ENCODE measurements at places on chromosomes 11 and 22.

GRCh38 chr22:25395468-25395867 lies 169.0 kb upstream of the GRK3 start:
- DNase-seq: no peak

DNA sequence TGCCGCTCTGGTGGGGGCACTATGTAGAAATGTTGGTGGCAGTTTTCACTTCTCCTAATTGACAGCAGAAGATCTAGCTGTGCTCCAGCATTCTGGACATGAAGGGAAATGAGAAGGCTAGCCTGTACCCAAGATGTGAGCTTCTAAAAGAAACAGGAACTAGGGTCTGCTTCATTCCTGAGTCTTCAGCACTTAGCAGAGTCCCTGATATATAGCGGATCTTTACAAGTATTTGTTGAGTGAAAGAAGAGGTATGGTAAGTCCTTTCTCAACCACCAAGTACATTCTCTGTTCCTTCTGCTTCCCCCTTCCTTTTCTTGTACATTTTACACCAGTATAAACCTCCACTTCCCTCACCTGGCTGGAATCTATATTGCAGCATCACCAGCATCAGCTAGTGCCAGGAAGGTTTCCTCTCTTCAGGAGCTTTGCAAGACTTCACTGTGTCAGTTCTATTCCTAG lies 408.3 kb upstream of the CADM1 start:
- no peak for DNase-seq

DNA sequence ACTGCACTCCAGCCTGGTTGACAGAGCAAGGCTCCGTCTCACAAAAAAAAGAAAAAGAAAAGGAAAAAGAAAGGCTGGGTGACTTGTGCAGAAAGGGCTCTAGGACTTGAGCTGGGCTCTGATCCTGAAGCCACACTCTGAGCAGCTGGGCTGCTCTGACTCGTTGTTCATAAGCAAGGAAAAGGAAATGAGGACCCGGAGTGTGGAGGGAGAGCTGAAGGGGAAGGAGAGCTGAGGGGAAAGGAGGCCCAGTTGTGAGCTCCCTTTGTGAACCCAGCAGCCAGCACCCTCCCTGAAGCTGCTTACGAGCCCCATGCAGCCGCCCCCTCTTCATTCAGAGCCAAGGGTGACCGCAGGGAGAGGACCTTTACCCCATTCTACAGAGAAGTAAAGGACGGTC lies 12.3 kb upstream of the SH3BP1 start:
- no peak for DNase-seq

- DNase-seq: no peak
Observed at GRCh38 chr11:31676280-31676982, 134.7 kb downstream of the PAX6 start.

GRCh38 chr22:32587449-32587848 lies 112.8 kb downstream of the FBXO7 start:
- DNase-seq: no peak

DNA sequence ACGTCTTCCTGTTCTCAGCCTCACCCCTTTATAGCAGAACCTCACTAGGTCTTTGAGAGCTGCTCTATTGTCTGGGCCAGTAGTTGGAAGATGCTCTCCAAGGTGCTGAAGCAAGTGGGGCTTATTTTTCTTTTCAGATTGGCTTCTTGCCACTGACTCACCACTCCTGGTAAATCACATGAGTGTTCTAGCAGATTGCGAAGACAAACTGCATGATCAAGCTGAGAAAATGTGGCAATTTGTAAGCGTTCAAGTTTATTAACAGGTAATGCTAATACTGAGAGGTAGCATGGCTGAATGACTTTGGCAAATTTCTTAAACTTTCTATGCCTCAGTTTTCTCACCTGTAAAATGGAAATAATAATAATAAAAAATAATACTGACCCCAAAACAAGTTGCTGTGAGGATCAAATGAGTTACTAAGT lies 59.2 kb downstream of the CACNG2 start:
- no peak for DNase-seq

DNA sequence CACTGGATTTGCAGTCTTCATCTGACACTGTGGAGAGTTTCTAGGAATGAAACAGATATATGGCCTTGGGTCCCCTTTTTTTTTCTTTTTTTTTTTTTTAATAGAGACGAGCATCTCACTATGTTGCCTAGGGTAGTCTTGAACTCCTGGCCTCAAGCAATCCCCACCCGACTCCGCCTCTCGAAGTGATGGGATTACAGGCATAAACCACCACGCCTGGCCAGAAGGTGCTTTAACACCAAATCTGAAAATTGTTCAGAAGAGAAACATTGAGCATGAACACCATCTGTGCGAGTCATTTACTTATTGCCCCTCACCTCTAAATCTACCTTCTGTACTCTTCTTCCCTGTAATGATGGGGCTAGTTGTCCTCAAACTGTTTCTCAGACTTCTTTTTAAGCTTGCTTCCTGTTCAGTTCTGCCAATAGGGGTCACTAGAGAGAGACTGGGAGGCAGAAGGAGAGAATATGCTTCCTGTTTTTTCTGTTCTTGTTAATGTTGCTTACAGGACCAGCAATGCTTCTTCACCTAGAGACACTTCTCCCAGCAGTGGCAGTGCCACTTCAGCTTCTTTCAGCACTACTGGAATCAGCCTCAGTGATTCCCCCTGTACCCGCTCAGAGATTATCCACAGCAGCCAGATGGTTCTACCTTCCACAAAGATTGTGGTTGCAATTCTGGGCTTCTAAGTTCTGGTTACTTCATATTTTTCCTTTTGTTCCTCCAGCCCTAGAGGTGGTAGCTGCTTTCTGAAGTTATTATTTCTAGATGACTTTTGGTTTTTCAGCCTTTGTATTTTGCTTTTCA lies 20.8 kb upstream of the ZBED5 start:
- DNase-seq: no peak

- DNase-seq: no peak
Observed at GRCh38 chr11:75245356-75246005, 4.9 kb downstream of the TPBGL start.

- DNase-seq: no peak
Observed at GRCh38 chr22:24059121-24059520, 48.0 kb downstream of the CABIN1 start.

- no peak for DNase-seq
Observed at GRCh38 chr22:36369004-36369921, 18.5 kb downstream of the MYH9 start.

GRCh38 chr22:44422746-44423380 lies 75.2 kb downstream of the RTL6 start:
- no peak for DNase-seq

GRCh38 chr22:24063361-24063760 lies 52.3 kb downstream of the CABIN1 start:
- no peak for DNase-seq

DNA sequence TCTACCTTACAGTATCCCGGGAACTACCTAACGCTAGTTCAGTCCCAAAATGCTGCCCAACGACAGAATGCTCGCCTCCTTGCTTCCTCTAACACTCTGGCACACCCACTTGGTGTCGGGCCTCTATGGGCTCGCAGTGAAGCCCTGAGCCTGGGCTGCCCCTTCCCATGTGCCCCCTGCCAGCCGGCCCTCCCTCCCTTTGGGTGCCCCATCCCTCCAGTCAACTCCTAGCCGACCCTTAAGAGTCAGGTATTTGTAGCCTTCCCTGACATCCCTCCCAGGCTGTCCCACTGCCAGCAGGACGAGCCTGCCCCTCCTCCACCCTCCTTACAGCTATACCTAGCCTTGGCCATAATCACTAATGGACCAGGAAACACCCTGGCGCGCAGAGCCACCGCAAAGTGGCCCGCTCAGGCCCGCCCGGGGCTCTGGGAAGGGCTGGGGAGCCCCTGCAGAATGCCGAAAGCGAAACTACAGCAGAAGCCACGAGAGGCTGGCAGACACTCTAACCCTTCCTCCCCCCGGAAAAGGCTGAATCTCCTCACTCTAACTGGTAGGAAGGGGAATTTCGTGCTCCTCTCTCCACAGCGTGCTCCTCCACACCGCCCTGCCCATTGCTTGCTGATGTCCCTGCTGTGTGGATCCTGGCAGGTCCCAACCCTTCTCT lies 8.2 kb downstream of the CBX7 start:
- DNase-seq: no peak

- DNase-seq: no peak
Observed at GRCh38 chr11:65435981-65436411, 13.4 kb downstream of the NEAT1 start.

All from cortex of kidney (tissue), 1 donor.